Caki2 (cell line): ENCODE measurements at places on chromosomes 7 and 10. TPM values are rescaled to one million over a fixed set of nuclear protein-coding genes. Genes with fewer than 3 reads are reported as not detected.

REEP3 gene
- 19.7 and 46.7 TPM in 2 replicates for total RNA-seq

HOXA3 gene
- 3.3 and 32.9 TPM in 2 replicates for total RNA-seq

AKR1C2 gene
- total RNA-seq: 1,417 and 1,499 TPM in 2 replicates

INTS1 gene
- 39.4 and 78.5 TPM in 2 replicates for total RNA-seq

LBX1 gene
- not detected in 2 replicates for total RNA-seq

CLCN1 gene
- not detected in 2 replicates for total RNA-seq

IGF2BP3 gene
- 68.3 and 72.6 TPM in 2 replicates for total RNA-seq

MYL10 gene
- not detected in 2 replicates for total RNA-seq

GRM3 gene
- total RNA-seq: not detected in 2 replicates

CYP2C8 gene
- 0.24 TPM in 1 of 2 replicates, not detected in the other for total RNA-seq

CUZD1 gene
- total RNA-seq: 2.5 TPM in 1 of 2 replicates, not detected in the other

CRTAC1 gene
- not detected in 2 replicates for total RNA-seq

SFRP4 gene
- total RNA-seq: 19.2 and 19.4 TPM in 2 replicates

GDF2 gene
- not detected in 2 replicates for total RNA-seq

CPA1 gene
- not detected in 2 replicates for total RNA-seq

THSD7A gene
- total RNA-seq: 0.06 and 0.20 TPM in 2 replicates

VWA2 gene
- not detected in 2 replicates for total RNA-seq

GATA3 gene
- total RNA-seq: 0.34 and 1.7 TPM in 2 replicates

CTAGE4 gene
- 0.84 and 1.3 TPM in 2 replicates for total RNA-seq

UBE2H gene
- total RNA-seq: 40.6 and 84.8 TPM in 2 replicates

TCAF2 gene
- 0.78 and 2.5 TPM in 2 replicates for total RNA-seq

BHLHA15 gene
- not detected in 2 replicates for total RNA-seq

COL13A1 gene
- total RNA-seq: not detected in 2 replicates

ZNF511 gene
- total RNA-seq: 74.5 and 97.5 TPM in 2 replicates

CYP3A7 gene
- total RNA-seq: not detected in 2 replicates

PNLIPRP1 gene
- not detected in 2 replicates for total RNA-seq

SNCG gene
- 245 and 315 TPM in 2 replicates for total RNA-seq

MACC1 gene
- not detected in 2 replicates for total RNA-seq
